ENCODE measurements at places on chromosomes 6 and 20.

- no peak for DNase-seq
Measured at GRCh38 chr6:48474136-48474535, 363.1 kb upstream of the PTCHD4 start.

GRCh38 chr6:158923805-158924498, 76.0 kb downstream of the RSPH3 start:
- DNase-seq, result no peak

DNA sequence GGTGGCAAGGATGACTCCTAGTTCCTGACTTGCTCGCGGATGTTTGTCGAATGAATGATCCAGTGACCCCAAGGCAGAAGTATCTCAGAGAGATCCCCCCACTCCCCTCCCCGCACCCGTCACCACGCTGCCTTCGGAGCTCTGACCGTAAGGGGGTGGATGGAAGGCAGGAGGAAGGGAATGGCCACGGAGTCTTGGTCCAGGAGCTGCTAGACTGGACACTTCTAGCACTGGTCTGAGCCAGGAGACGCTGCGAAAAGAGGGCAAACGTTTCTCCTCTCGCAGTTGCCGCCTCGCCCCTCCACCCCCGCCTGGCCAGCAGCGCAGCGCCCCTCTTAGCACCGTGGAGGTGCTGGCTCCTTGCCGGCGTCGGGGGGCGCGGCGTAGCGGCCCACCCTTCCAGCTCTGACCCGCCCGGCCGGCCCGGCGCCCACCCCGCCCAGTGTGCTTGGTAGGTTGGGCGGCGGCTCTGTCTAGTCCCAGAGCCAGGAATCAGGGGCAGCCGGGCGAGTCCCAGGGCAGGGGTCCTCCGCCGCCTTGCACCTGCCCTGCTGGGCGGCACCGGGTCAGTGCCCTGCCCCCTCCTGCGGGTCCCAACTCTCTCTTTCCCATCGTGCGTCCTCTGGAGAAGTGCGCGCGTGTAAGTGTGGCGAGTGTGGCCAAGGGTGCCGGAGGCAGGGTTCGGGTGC, 2.4 kb upstream of the DBNDD2 start:
- peak; percentile 71 for DNase-seq

- no peak for DNase-seq
Measured at GRCh38 chr20:4708856-4709255, 12.9 kb upstream of the PRND start.

DNA sequence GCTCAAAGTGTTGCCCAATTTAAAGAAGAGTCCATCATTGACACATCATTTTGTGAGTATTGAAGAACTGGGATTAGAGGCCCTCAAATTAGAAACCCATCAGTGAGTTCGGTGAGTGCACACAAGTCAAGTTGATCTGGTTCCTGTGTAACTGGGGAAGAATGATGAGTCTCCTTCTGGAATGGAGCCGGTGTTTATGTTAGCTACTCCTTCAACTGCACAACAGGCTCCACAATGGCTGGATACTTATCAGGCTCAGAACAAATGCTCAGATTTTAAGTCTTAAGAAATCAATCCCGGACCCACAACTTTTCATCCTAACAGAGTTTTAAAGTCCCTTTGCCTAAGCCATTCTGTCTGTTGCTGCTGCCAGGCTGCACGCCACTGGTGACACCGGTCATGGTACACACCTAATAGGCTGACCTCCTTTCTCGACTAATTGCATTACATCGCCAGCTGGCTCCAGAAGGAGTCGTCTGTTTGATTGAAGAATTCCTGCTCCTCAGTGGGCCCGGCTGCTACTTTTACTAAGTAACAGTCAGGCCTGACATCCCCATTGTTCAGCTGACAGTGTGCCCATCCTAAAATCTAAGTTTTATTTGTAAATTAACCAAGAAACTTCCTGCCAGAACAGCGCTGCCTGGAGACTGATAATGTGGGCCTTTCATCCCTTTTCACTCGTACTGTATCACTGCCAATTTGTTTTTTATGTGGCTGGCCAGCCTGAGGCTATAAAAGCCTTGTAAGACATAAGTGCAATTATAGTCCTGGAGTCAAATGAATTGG, 130.4 kb downstream of the INSM1 start:
- DNase-seq, result peak; percentile 86

DNA sequence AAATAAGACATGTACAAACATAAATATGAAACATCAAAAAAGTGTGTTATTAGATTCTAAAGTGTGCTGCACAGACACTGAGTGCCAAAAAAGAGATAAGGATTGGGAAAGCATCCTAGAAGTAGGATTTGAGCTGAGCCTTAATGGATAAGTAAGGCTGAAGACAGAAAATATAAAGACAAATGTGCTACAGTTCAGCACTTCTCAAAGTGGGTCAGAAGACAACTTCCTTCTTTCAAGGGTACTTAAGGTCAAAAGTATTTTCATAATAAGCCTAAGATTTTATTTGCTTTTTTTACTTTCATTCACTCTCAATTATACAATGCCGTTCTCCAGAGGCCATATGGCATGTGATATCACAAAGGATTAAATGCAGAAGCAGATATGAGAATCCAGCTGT, 16.8 kb downstream of the USP45 start:
- no peak for DNase-seq

DNA sequence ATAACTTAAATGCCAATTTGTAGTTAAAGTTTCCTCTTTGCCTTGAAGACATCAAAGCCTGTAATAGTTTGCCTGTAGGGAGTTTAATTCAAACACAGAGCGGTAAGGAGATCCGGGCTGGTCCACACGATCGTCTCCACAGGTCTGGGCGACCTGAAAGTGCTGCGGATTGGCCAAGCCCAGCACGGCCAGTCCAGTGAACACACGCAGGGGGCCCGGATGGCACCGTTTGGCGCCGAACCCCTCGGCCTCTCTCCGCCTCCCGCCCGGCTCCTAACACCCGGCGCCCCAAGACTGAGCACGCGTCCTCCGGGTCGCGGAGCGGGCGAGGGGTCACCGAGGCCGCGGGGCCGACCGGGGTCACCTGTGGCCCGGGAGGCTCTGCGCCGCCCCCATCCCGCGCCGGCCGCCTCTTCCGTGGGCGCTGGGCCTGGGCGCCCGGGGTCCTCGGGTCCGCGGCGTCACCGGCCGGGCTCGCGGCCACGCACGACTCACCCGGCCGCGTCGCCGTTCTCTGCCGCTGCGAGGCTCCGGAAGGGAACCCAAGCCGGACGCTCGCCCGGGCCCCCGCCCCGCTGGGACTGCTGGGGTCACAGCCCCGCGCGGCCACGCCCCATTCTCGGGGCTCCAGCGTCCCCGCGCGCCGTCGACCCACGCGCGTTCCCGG, 481 bp downstream of the SERPINB6 start:
- peak; percentile 85 for DNase-seq

DNA sequence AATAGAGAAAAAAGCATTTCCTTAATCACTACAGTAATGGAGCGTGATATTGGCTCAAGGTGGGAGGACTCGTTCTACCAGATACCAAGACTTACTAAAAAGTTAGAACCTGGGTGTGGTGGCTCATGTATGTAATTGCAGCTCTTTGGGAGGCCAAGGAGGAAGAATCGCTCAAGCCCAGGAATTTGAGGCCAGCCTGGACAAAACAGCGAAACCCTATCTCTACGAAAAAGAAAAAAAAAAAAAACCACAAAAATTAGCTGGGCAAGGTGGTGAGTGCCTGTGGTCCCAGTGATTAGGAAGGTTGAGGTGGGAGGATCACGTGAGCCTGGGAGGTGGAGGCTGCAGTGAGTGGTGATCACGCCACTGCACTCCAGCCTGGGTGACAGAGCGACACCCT, 24.0 kb upstream of the ATRN start:
- DNase-seq, result no peak

DNA sequence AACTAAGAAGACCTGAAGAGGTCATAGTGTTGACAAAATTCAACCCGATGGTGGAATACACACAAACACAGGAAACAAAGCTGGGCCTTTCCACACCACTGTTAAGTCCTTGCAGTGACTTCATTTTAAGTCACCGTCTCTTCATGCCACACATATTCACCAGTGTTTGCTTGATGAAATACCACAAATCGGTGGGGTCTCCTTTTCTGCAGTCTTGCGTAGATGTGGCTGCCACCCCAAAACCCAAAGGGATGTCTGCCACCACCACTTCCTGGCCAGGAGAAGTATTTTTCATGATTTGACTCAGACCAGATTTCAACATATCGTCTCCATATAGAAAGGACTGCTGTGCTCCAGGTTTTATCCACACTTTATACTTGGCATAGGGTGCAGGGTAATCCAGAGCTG, 11.0 kb upstream of the COL10A1 start:
- no peak for DNase-seq

GRCh38 chr20:35823937-35824336, 52.1 kb downstream of the PHF20 start:
- DNase-seq, result no peak

GRCh38 chr20:32436968-32437367, 78.8 kb downstream of the ASXL1 start:
- no peak for DNase-seq

DNA sequence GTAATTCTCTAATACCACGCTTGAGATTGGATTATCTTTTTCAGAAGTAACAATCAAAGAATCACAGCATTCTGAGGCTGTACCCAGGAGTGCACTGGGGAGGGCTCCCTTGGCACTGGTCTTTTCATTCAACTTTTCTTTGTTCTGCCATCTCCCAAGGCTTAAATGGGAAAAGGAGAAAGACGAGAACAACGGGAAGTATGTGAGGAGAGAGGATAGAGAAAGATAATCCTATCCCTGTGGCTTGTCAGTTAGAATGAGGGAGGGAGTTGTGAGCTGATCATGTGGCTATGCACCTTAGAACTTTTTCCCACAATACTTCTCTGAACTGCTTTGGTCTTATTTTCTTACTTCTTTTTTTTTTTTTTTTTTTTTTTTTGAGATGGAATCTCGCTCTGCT, 83.1 kb downstream of the CAP2 start:
- no peak for DNase-seq

- no peak for DNase-seq
Measured at GRCh38 chr6:155187994-155188706, 75.7 kb upstream of the CLDN20 start.

DNA sequence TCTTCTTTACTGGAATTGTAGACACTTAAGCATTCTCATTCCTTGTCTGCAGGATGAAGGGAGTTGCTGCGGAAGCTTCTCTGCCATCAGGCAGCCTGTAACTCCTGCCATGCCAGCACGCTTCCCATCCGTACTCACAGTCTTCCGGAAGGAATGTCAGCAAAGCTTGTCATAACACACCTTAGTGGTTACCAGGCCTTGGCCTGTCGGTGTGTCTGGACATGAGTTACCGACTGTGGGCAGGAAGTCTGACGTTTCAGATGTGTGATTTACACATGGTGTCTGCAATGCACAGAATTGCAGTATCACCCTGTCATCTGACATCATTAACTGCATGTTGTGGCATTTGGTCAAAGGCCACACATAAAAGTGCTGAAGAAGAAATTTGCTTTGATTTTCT, 102.2 kb downstream of the SLC24A3 start:
- DNase-seq, result no peak

GRCh38 chr6:21836772-21837425, 243.3 kb downstream of the SOX4 start:
- DNase-seq, result no peak

DNA sequence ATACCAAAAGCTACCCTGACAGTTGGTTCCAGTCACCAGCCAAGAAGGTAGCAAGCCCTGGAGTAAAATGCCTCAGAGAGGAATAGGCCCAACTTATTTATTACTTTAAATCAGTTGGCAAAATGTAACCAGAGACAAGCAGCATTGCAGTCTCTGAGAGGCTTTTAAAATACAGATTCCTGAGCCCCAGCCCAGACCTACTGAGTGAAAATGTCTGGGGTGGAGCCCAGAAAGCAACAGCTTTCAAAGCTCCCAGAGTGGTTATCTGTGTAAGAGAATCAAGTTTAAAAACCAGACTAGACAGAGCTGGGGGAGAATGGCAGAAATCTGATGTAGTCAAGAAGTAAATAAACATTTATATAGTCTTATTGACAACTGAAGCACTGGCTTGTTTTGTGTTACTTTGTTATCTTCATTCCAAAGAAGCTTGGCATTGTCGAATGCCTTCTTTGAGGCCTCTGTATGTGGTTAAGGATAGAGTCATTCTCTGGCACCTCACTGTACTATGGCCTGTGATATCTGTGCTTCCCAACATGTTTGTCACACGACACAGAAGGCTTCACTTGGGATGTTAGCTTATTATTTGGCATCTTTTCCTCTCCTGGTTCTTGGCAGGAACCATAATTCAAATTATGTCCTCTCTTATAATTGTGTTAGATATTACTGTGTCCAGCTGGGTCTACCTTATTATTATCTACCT, 313.5 kb downstream of the SLC35F1 start:
- no peak for DNase-seq

GRCh38 chr6:5179917-5180316, 80.8 kb downstream of the LYRM4 start:
- DNase-seq, result no peak

- DNase-seq, result no peak
Measured at GRCh38 chr20:20734475-20734948, 22.1 kb upstream of the RALGAPA2 start.

- no peak for DNase-seq
Measured at GRCh38 chr6:103000688-103001087, 1607.2 kb downstream of the GRIK2 start.

GRCh38 chr6:53440336-53440945, 91.7 kb upstream of the ELOVL5 start:
- no peak for DNase-seq

- peak; percentile 47 for DNase-seq
Measured at GRCh38 chr20:45341939-45342854, 6.0 kb downstream of the SDC4 start.

GRCh38 chr20:15895560-15896084, 677.6 kb downstream of the KIF16B start:
- no peak for DNase-seq

GRCh38 chr6:163455552-163455951, 41.0 kb downstream of the QKI start:
- DNase-seq, result no peak

DNA sequence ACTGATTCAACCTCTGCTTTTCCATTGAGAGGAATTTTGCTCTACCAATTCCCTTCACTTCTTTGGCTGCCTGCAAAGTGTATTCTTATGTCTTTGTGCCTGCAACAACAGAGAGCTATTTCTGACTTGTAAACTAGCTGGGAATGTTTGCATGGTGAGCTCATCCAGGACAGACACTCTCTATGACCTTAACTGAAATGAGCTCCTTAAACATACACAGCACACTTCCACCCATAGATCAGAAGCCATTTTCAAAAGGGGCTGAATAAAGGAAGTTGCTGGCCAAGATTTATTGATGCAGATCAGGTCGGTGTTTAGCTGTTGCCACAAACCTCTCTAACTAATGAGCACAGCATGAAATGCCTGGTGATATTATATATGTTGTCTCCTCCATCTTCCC, 377.7 kb downstream of the BTBD9 start:
- DNase-seq, result peak; percentile 64

Measured in retina (tissue), 1 donor.